ENCODE measurements at places on chromosomes 1 and 21.

- DNase-seq: no peak
Observed at GRCh38 chr1:63772876-63773275, 941 bp upstream of the ROR1 start.

- DNase-seq: no peak
Observed at GRCh38 chr21:42997053-42997452, 22.7 kb downstream of the PKNOX1 start.

GRCh38 chr1:186418503-186418902, 42.4 kb downstream of the PDC start:
- DNase-seq: no peak

- DNase-seq: no peak
Observed at GRCh38 chr1:241485554-241485992, 34.0 kb downstream of the FH start.

DNA sequence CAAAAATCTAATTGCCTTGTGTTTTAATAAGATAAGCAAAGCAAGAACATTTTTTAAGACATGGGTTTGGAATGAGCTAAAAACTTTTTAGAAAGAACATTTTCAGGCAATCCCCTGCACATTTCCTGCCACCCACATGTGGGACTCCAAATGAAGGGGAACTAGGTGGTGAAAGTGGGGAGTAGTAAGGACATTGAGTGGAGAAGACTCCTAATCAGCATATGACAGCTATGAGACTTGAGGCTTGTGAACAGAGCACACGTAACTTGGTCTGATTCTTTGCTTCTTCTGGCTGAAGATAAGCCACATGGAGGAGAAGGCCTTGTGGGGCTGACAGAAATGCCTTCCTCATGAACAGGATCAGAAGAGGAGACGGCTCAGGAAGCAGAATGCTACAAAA, 50.3 kb downstream of the FCER1A start:
- DNase-seq: no peak
